ENCODE measurements at places on chromosomes 3 and 15. TPM values are rescaled to one million over a fixed set of nuclear protein-coding genes. Genes with fewer than 3 reads are reported as not detected.

The ANKRD63 gene
- 2.3 TPM for total RNA-seq

The STRIT1 gene
- 2.1 TPM for total RNA-seq

The SMCO1 gene
- not detected for total RNA-seq

The AHSG gene
- total RNA-seq = 0.23 TPM

The SLMAP gene
- 63.4 TPM for total RNA-seq

The RASGRP1 gene
- 14.5 TPM for total RNA-seq

The GHSR gene
- total RNA-seq = 0.69 TPM

The TM4SF18 gene
- 4.8 TPM for total RNA-seq

The SAMD7 gene
- not detected for total RNA-seq

The ROBO2 gene
- total RNA-seq = 411 TPM

The GRK7 gene
- total RNA-seq = not detected

The LYZL4 gene
- not detected for total RNA-seq

The SHC4 gene
- 10.1 TPM for total RNA-seq

The HYAL1 gene
- 0.69 TPM for total RNA-seq

Data from diencephalon (tissue), 1 donor.